ENCODE measurements at places on chromosomes 1 and 21.

DNA sequence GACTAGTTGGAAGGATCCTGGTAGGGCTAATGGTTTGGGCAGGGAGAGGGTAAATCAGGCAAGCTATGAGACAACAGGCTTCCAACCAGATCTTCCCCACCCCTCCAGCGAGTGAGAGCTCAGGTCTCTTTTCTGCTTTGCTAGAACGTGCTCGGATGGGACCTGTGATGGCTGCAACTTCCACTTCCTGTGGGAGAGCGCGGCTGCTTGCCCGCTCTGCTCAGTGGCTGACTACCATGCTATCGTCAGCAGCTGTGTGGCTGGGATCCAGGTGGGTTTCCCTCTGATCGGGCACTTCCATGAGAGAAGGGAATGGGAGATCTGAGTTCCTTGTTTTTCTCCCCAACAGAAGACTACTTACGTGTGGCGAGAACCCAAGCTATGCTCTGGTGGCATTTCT lies 14.0 kb upstream of the SARS1 start:
- no peak for DNase-seq

GRCh38 chr1:27971674-27972073 lies 11.9 kb downstream of the XKR8 start:
- no peak for DNase-seq

DNA sequence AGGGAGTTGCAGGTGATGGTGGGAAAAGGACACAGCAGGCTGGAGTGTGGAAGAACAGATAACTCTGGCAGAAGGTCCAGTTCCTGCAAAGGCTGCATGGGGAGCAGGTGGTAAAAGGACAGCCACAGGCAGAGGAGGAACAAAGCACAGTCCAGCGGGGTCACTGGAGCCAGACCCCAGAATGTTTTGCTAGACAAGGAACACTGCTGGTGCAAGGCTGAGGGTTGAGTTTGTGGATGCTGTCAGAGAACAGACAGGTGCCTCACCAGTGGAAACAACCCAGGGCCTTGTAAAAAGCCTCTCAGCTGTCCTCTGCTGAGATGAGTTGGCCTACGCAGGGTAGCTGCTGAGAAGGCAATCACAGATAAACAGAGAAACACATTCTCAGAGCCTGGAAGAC lies 101.7 kb downstream of the SSBP3 start:
- DNase-seq = no peak

DNA sequence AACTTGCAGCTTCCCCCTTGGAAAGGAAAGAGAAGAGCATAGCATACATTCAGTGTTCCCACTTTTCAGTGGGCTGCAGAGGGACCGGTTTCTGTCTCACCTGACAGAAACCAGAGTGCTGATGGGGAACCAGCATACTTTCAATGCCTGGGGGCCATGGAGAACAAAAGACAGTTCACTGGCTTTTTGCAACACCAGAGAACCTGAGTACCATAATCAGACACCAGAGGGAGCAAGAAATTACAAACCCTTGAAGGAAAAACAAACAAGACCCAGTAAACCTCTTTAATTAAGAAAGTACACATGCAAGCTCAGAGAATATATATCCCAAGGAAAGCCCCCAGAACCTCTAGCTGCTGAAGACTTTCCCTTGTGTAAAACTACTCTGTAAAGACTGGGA lies 51.1 kb downstream of the CSMD2 start:
- DNase-seq = no peak

- no peak for DNase-seq
These were observed 8.9 kb downstream of the VSIG8 start for GRCh38 chr1:159853417-159854115.

DNA sequence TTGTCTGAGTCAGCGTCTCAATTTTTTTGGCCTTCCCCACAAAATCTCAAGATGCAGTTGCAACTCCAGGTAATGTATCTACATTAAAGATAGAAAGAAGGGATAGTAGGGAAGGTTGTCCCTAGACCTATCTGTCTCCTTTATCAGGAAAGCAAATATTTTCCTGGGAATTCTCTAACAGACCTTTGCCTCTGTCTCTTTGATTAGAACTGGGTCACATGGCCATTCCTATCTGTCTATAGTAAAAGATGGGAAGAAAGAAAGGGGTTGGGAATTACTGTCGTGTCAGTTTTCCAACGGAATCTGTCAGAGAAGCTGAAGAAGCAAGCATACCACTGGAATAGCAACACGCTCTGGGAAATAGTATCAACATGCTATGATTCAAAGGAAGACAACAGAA lies 48.7 kb downstream of the ZNF326 start:
- no peak for DNase-seq

DNA sequence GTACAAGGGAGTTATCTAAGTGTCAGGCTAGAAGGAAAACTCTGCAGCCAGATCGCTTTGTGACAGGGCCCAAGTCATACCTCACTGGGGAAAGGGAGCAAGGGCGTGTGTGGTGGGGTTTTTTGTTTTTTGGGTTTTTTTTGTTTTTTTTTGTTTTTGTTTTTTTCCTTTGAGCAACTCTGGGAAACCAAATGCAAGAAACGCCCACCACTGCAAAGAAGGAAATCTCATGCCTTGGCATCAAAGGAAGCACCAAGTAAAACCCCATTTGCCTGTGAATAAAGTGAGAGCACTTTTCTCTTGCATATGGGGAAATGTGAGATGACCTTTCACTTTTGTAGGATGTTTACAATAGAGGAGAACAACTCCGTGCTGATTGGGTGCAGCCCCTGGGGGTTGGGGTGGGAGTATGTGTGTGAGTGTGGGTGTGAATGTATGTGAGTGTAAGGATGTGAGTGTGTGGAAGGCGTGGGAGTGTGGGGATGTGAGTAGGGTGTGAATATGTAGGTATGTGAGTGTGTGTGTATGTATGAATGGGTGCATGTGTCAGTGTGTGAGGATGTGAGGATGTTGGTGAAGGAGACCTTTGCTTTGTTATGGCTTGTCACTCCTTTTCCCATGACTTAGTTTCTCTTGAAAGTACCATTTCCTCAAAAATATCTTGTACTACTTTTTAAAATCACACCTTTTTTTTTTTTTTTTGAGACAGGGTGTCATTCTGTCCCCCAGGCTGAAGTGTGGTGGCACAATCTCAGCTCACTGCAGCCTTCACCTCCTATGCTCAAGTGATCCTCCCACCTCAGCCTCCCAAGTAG lies 34.6 kb downstream of the IL12RB2 start:
- no peak for DNase-seq

GRCh38 chr1:235858766-235859165 lies 7.9 kb downstream of the LYST start:
- no peak for DNase-seq

- DNase-seq = no peak
These were observed 859 bp upstream of the ERMAP start for GRCh38 chr1:42815941-42816584.

Data from gastrocnemius medialis (tissue), 4 donors.